ENCODE measurements at places on chromosomes 3 and 15.

DNA sequence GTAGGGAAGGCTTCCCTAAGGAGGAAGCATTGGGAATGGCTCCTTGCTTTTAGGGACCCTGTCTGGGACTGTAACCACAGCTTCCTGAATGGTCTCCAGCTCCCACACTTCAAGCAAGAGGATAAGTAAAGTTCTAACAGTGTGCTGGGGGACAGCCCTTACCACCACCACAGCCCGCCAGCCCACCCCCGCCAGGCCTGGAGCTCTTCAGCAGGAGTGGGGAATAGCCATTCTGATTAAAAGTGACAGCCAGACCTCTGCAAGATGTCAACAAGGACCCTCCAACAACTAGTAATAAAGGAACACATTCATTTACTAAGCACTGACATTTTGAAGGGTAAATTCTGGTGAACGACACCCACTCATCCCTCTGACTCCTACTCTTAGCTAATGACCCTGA lies 49.4 kb downstream of the CPN2 start:
- DNase-seq: no peak

GRCh38 chr3:119596398-119596797 lies 1.3 kb upstream of the PLA1A start:
- DNase-seq: no peak

DNA sequence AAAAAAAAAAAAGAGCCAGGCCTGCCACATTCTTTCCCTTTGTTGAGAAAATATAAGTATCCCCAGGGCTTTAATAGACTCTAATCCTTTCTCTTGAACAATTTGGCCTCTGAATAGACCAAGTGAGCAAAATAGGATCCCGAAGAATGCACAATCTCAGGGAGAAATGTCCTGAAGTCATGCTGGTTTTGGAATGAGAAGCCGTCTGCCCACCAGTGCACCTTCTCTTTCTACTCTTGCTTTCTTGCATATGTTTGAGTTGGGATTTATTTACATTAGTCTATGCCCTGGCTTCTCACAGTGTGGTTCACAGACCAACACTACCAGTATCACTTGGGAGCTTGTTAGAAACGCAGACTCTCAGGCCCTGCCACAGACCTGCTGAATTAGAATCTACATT lies 153.0 kb downstream of the ZNF621 start:
- no peak for DNase-seq

GRCh38 chr15:23467110-23467600 lies 20.1 kb upstream of the GOLGA6L2 start:
- DNase-seq: no peak

- no peak for DNase-seq
Observed at GRCh38 chr15:100200287-100200880, 141.4 kb downstream of the ADAMTS17 start.

DNA sequence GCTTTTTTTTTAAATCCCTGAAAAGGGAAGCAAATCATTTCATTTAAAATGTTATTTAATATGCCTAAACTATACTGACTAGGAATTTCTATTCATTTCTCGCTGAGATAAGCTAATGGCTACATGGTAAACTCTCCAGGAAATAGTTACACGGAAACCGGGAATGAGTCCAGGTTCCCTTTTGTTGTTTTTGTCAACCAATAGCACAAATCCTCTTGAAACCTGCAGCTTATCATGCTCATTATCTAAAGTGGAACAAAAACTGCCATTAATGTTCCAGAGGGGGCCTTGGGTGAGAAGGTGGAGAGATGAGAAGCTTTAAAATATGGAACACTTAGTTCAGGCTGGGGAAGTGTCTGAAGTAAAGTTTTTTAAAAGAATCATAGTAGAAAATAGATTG lies 113.5 kb upstream of the ALCAM start:
- no peak for DNase-seq

DNA sequence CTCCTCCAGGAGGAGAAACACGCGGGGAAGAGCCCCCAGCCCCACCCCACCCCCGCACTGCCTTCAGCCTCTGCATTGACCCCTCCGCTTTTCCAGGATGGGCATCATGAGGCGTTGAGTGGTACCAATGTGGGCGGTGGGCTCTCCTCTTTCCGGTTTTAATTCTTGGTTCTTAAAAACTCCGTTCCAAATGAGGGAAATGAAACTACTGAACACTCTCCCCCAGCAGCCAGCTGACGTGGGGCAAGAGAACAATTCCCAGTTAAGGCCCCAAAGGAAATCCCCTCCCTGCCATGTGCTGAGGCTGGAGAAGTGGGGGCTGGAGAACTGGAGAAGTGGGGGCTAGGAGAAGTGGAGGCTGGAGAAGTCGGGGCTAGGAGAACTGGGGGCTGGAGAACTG lies 5.3 kb upstream of the NRROS start:
- DNase-seq: no peak

DNA sequence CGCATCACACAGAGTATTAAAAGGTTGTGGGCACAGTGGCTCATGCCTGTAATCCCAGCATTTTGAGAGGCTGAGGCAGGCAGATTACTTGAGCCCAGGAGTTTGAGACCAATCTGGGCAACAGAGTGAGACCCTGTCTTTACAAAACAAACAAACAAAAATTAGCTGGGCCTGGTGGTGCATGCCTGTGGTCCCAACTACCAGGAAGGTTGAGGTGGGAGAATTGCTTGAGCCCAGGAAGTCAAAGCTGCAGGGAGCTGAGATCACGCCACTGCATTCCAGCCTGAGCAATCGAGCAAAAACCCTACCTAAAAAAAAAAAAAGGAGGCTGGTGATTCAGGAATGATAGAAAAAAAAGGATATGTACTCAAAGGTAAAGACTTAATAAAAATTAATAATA lies 28.2 kb upstream of the ST6GAL1 start:
- DNase-seq: no peak

DNA sequence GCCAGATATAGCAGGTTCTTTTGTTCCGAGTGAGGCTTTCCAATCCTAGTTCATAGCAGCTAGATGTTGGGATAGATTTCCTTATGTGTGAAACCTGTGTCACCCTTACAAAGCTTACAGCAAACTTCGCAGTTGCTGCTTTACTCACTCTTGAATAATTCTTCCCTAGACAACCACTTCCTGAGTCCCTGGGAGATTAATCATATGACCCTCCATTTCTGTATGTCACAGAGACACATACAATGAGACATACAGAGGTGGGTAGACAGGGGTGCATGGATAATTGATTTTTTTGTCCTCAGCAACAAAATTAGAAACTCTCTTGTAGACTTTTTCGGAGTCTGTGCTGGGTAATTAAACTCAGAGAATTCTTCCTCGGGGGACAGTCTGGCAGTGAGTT lies 163.2 kb downstream of the NSUN3 start:
- no peak for DNase-seq

DNA sequence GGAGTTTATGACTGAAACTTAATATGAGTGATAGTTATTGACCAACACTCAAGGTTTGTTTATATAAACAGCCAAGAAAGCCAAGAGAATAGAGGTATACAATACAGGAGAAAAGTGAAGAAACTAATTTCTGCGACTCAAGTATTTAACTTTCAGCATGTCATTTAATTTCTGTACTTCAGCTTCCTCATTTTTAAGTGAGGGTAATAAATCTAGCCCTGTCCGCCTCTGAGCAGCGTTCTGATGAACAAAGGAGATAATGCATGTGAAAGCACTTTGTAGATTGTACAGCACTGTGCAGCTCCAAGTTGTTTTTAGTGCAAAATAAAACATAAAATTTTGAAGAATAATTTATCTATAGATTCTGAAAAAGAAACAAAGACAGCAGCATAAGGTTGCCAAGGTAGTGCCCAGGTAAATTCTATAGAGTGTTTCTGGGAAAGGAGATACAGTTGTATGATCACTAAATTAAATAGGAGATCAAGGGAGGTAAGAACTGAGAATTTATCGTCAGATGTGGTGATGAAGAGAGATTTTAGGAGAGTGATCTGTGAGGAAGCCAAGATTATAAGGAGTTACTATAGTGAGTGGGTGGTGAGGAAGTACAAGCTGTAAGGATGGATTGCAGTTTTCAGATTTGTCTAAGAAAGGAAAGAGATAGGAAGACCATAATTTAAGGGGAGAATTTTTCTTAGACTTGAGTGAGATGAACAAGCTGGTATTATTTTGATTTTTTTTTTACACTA lies 71.3 kb downstream of the RASA2 start:
- no peak for DNase-seq

DNA sequence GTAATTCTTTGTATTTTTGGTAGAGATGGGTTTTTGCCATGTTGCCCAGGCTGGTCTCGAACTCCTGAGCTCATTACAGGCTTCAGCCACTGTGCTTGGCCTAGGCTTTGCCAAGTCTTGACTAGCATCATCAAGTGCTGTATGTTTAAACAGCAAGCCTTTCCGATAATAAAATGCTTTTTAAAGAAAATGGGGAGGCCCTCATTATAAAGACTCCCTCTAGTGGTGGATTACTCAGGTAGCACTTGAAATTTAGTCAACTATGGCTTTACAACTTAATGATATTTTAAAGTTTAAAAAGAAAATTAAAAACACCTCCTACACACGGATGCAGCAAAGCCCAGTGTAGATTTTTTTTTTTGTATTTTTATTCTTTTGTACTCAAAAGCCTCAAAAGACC lies 213.6 kb downstream of the GAP43 start:
- peak; percentile 15 for DNase-seq

- no peak for DNase-seq
Observed at GRCh38 chr3:140724856-140725812, 47.3 kb downstream of the TRIM42 start.

DNA sequence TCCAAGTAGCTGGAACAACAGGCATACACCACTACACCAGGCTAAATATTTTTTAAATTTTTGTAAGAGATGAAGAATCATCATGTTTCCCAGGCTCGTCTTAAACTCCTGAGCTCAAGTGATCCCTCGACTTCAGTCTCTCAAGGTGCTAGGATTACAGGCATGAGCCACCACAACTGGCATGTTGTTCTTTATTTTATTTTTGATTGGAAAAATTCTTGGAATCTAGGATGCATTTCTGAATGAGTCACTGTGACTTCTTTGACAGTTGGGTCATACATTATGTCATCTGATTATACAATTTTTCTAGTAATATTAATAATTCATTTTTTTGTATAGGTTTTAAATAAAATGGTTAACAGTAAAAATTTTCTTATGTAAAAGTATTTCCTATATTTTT lies 870.2 kb downstream of the SI start:
- DNase-seq: no peak

DNA sequence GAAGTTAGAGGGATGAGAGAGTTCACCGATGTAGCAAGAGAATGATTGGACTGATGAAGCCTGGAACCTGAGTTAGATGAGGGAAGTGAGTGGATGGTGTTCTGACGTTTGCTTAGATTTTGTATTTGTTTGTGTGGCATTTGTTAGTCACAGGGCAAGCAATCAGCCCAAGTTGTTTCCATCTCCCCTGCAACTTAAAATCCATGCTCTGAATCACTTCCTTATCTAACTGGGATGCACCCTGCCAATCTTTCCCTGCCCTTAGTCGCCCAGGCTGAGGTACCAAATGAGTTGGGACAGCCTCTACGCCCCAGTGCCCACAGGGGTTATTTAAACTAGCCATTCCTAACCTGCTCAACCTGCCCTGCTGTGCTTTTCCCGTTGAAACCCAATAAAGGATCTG lies 12.6 kb downstream of the PAQR5 start:
- DNase-seq: no peak

DNA sequence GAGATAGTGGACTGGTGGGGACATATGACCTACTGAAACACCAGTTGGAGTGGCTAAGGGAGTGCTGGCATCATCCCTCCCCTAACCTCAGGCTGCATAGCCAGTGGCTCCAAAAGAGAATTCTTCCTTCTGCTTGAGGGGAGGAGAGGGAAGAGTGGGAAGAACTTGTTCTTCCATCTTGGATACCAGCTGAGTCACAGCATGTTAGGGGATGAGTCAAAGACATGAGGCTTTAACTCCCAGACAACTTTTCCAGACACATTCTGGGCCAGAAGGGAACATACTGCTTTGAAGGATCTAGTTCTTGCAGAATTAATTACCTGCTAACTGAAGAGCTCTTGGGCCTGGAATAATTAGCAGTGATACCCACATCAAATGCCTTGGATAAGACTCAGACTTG lies 36.8 kb upstream of the PEX5L start:
- no peak for DNase-seq

GRCh38 chr15:69729167-69729748 lies 276.6 kb downstream of the RPLP1 start:
- DNase-seq: peak; percentile 77

DNA sequence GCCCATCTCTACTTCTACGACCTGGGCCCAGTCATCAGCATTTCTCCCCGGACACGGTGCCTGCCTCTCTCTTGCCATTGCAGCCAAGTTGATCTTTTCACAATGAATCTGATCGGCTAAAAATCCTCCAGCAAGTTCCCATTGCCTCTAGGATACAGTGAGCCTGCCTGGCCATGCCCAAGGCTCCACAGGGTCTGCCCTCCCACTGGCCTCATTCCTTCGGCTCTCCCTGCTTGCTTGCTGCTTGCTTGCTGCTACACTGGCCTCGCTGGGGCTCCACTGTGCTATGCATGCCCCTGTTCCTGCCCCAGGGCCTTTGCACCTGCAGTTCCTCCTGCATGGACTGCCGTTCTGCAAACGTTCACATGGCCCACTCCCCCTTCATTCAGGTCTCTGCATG lies 2.0 kb downstream of the ABTB1 start:
- DNase-seq: no peak

Measured in CD4-positive, alpha-beta T cell treated with Interleukin-2 at 100 ng/mL for 4 hours (primary cell).